ENCODE measurements at places on chromosomes 16 and 17. TPM values are rescaled to one million over a fixed set of nuclear protein-coding genes. Genes with fewer than 3 reads are reported as not detected.
A peak's percentile ranks its signal among the peaks of the same experiment; 100 is the strongest.

DNA sequence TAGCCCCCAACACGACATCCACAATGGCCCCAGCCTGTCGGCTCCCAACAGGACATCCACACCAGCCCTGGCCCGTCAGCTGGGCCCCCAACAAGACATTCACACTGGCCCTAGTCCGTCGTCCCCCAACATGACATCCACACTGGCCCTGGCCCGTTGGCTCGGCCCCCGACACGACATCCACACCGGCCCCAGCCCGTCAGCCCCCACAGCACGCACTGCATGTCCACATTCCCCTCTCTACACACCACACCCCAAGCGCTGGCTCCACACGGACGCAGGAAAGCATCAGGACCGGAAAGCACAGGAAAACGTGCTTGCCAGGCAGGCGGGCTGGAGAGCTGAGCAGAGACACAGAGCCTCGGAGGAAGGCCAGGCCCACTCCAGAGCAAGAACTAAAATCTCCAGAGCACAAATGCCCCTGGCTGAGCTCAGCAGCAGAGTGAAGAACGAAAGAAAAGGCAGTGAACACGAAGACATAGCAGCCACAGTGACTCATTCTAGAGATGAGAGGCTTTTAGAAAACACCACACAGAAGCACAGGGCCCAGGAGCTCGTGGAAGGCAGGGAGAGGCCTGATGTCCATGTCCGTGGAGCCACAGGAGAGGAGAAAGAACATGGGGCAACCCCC, 50.6 kb downstream of the LMF1 start:
- H3K27me3 ChIP-seq, result no peaks in the 10 kb centered on the region
- peaks cover 6% of the 10 kb centered on the region for H3K36me3 ChIP-seq
- no peak overlapping the region for H3K27ac ChIP-seq
- no peak overlapping the region for H3K4me3 ChIP-seq
- peaks cover 5% of the 10 kb centered on the region for H3K4me1 ChIP-seq
- DNase-seq, result peak; percentile 38

DNA sequence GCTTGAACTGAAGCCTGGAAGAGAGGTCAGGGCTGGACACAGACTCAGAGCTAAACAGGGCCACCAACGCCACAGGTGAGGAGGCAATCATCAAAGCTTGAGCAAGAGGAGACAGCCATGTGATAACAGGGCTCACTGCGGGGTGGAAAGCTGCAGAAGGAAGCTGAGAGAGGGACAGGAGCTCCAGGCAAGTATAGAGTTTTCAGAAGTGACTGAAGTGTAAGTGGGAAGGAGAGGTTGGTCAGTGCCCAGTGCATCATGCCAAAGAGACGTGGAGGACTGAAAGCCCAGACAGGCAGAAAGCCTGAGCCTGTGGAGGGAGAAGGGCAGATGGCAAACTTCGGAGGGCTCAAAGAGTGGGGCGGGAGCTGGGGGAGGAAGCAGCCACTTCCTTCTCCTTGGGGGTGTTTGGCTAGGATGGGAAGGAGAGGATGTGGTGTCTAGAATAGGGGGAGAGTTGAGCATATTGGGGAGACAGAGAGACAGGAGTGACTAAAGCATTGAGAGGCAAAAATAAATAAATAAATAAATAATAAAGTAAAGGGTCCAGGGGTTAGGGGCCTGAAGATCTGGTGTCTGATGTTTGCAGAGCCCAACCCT, 2.6 kb downstream of the KIFC3 start:
- no peaks in the 10 kb centered on the region for H3K27me3 ChIP-seq
- peaks cover 4% of the 10 kb centered on the region for H3K36me3 ChIP-seq
- H3K4me1 ChIP-seq, result peaks cover 59% of the 10 kb centered on the region

TLK2 gene
- 87.7 TPM for total RNA-seq

NTN1 gene
- 10.9 TPM for total RNA-seq

DNA sequence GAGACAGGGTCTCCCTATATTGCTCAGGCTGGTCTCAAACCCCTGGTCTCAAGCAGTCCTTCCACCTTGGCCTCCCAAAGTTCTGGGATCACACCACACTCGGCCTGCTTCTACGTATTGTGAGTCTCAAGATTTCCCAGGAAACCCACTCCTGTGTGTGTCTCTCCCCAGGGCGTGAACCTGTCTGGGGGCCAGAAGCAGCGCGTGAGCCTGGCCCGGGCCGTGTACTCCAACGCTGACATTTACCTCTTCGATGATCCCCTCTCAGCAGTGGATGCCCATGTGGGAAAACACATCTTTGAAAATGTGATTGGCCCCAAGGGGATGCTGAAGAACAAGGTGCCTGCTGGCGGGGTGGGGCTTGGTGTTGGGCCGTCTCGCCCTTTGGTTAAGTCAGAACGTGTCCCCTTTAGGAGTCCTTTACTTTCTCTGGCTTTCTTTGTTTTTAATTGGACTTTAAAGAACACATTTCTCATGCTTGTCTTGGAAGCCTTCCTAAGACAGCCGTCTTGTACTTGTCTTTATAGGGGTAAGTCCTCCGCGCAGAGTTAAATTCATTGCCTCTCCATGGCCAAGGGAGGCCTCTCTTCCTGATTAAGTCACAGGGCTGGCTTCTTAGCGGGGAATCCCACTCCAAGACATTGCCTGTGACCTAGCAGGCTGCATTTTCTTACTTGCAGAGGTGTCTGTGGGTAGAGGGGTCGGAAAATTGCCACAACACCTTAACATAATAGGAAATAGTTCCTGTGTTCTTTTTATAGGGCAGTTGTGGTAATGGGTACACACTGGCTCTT, 136.4 kb downstream of the ABCC6 start:
- H3K4me1 ChIP-seq, result no peaks in the 10 kb centered on the region
- H3K36me3 ChIP-seq, result peaks cover 13% of the 10 kb centered on the region
- DNase-seq, result no peak
- no peak overlapping the region for H3K27ac ChIP-seq

NGFR gene
- total RNA-seq, result 3.9 TPM

GRCh38 chr17:48375356-48375755, 54.7 kb downstream of the SKAP1 start:
- H3K4me3 ChIP-seq, result no peak overlapping the region
- peaks cover 15% of the 10 kb centered on the region for H3K27me3 ChIP-seq
- no peaks in the 10 kb centered on the region for H3K36me3 ChIP-seq
- no peak for DNase-seq
- H3K4me1 ChIP-seq, result no peaks in the 10 kb centered on the region

Data from lung (tissue), 17 donors.